Jurkat, Clone E6-1 (cell line): ENCODE measurements at places on chromosomes 7 and 10.
A peak's percentile ranks its signal among the peaks of the same experiment; 100 is the strongest.

DNA sequence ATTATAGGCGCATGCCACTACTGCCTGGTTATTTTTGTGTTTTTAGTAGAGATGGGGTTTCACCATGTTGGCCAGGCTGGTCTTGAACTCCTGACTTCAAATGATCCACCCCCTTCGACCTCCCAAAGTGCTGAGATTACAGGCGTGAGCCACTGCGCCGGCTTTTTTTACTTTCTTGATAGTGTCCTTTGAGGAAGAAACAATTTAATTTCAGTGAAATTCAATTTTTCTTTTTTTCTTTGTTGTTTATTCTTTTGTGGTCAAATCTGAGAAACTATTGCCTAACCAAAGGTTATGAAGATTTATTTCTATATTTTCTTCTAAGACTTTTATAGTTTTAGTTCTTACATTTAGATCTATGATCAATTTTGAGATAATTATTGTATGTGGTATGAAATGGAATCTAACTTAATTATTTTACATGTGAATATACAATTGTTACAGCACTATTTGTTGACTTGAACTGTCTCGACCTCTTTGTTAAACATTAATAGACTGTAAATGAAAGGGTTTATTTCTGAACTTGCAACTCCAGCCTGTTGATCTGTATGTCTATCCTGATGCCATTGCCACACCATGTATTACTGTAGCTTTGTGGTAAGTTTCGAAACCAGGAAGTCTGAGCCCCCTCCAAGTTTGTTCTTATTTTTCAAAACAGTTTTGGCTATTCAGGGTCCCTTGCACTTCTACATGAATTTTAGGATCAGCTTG is 19.8 kb upstream of the RASSF4 start:
- no peak for DNase-seq

DNA sequence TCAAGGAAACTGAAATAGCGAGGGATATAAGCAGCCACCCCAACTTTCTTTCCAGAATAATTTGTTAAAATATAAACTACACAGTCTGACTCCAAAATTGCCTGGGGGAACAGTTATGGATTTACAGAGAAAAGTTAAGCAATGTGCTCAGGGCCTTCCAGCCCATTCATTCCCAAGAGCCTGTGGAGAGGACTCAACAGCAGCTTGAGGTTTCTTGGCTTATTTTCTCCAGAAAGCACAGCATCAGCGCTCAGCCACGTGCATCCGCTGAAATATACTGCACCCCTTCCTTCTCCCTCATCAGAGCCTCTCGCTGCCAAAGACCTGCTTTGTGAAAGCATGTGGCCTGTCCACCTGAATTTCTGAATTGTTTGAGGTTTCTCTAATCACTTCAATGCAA is 375.2 kb upstream of the VWC2 start:
- DNase-seq: no peak

DNA sequence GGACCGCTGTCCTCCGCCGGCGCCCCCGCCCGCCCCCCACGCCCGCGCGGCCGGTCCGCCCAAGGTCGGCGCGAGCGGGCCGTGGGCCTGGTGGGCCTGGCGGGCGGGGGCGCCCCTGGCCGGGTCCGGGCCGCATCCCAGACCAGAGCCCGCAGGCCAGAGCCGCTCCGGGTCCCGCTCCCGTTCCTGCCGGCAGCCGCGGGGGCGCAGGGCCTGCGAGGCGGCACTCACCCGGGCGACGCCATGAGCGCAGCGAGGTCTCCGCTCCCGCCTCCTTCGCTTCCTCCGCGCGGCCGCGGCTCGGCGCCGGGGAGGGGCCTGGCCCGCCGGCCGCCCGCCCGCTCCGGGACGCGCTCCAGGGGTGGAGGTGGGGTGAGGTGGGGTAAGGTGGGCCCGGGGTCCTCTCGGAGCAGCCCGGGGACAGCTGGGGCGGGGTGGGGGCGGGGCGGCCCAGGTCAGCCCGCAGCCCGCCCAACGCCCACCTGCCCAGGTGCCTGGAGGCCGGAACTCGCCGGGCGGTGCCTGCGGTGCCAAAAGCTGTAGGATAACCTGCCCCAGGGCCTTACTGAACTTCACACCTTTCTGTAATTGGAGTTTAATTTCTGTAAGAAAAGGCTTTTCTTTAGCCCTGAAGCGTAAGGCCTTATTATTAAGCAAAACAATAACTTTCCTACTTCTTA is at the start of gene URGCP:
Gene URGCP (minus strand): TSS at position 266 of the 680 bp plus-strand sequence. CDS start 21 bp downstream, at position 245.
- no peak for DNase-seq

DNA sequence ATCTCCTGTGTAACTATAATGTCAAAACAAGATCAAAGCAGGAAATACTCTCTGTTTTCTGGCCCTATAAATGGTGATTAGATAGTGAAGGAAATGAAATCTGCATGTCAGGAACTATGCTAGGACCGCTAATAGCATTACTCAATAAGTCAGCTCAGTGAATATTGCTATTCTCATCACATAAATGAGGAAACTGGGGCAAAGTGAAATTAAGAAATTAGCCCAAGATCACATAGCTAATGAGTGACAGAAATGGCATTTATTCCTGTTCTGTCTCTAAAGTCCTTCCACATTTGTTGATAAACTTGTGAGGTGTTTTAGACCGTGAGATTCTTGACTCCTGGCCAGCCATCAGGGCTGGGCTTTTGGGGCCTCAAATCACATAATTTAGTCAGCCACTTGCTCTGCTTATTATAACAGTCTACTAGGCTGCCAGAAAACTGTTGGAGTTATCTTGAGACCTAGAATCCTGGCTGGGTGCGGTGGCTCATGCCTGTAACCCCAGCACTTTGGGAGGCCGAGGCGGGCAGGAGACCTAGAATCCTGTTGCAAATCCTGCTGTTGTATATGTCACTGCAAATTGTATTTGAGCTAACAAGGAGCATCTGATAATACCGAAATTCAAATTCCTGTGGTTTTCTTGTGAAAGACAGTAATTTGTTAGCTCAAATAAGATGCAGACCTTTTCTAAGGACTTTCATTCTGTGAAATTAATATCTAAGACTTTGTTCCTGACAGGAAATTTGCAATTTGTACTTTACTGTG is 66.5 kb upstream of the SHTN1 start:
- no peak for DNase-seq

DNA sequence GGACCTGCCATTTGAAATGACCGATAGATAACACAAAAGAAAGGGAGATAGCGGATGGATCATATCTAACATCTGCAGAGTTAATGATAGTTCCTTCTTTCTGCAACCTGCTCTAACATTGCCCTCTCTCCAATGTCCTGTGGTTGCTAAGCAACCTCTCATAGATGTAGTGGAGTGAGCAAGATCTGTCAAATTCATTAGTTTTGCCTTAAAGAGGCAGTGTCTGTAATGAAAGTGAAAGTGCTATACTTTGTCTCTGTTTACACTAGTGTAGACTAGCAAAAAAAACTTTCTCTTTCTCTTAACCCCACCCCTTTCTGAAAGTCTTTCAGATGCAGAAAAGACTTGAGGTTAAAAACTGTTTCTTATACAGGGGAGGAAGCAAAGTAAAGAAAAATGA is 1196.9 kb downstream of the SORCS3 start:
- peak; percentile 53 for DNase-seq

DNA sequence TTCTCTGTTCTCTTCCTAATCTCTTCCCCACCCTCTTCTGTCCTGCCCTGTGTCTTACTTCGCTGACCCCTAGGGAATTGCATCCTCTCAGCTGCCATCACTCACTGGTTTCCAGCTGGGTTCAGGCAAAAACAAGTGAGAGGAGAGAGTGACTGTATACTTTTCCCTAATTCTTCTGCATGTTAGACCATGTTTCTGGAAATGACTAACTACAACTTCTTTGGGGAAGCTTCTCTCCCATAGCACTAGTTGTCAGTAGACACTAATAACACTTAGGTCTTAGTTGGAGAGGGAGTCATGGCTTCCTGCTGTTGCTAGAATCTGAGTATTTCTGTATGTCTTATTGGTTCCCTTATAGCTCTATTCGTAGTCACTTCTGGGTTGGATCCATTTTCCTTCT is 299.0 kb upstream of the FZD1 start:
- no peak for DNase-seq

DNA sequence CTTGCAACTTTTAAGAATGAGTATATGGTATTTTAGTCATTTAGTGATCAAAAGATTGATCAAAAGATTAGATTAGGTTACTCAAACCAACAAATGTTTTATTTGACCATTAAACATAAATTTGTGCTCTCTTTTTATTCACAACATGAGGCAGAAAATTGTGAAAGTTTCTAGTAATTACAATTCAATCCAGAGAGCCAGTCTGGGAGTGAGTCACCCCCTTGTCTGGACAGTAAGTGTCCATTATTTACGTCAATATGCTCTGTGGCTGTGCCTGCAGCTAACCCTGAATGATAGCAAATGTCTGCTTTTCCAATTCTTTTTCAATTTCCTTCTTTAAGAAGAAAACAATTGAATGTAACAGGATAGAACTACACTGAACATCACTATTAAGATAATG is 27.9 kb downstream of the GNG11 start:
- DNase-seq: no peak

- no peak for DNase-seq
Measured at GRCh38 chr10:51748959-51749358, 49.6 kb upstream of the CSTF2T start.

GRCh38 chr7:140230516-140230860 is 53.7 kb upstream of the KDM7A start:
- no peak for DNase-seq

DNA sequence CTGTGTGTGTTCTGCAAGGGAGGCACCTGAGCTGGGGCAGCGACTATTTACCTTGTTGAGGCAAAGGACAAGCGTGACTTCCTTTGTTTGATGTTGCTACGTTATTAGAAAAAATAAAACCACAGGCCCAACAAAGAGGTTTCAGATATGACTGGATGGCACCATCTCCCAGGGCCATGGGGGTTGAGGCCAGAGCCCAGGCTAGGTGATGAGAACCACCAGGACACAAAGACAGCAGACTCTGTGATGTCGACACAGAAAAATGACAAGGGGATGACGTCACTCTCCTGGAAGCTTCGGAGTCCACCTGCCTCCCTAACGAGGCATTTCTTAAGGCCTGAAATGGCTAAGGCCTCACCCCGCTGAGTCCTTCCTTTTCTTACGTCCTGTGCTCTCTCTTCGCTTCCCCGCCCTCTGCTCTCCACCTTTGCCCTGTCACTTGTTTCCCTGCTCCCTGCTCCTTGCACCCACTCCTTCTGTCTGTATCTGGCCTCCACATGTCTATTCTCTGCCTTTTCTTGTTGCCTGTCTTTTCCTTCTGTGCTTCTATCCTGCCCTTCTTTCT is 83.0 kb upstream of the ADRB1 start:
- peak; percentile 82 for DNase-seq
